ENCODE measurements at places on chromosomes 6 and 20. TPM values are rescaled to one million over a fixed set of nuclear protein-coding genes. Genes with fewer than 3 reads are reported as not detected.

LY86 gene
- 12.4 TPM for polyA plus RNA-seq

KCNB1 gene
- 0.24 TPM for polyA plus RNA-seq

ZNF391 gene
- polyA plus RNA-seq = 1.7 TPM

SSTR4 gene
- polyA plus RNA-seq = 0.06 TPM

BYSL gene
- polyA plus RNA-seq = 20.4 TPM

TCP11 gene
- 0.45 TPM for polyA plus RNA-seq

SPEF1 gene
- 11.9 TPM for polyA plus RNA-seq

TMEM217 gene
- 0.94 TPM for polyA plus RNA-seq

FAXC gene
- polyA plus RNA-seq = 1.1 TPM

BCAS1 gene
- 2.9 TPM for polyA plus RNA-seq

LY6G6F gene
- 2.2 TPM for polyA plus RNA-seq

PPIL1 gene
- polyA plus RNA-seq = 30.2 TPM

ALDH5A1 gene
- polyA plus RNA-seq = 3.1 TPM

TMEM242 gene
- 6.3 TPM for polyA plus RNA-seq

BTN1A1 gene
- 0.06 TPM for polyA plus RNA-seq

VSX1 gene
- not detected for polyA plus RNA-seq

PLCB4 gene
- 2.8 TPM for polyA plus RNA-seq

ZBTB12 gene
- 2.8 TPM for polyA plus RNA-seq

SCAND1 gene
- polyA plus RNA-seq = 279 TPM

SIRPD gene
- 1.9 TPM for polyA plus RNA-seq

PNLDC1 gene
- polyA plus RNA-seq = 0.19 TPM

PRELID3B gene
- 19.9 TPM for polyA plus RNA-seq

ESR1 gene
- 0.14 TPM for polyA plus RNA-seq

PAX1 gene
- 0.06 TPM for polyA plus RNA-seq

CLIC5 gene
- polyA plus RNA-seq = 14.8 TPM

SLC22A23 gene
- polyA plus RNA-seq = 6.6 TPM

C6orf15 gene
- not detected for polyA plus RNA-seq
